ENCODE measurements at places on chromosomes 3 and 15. TPM values are rescaled to one million over a fixed set of nuclear protein-coding genes. Genes with fewer than 3 reads are reported as not detected.

The PSMD6 gene
- total RNA-seq = 150 TPM

DNA sequence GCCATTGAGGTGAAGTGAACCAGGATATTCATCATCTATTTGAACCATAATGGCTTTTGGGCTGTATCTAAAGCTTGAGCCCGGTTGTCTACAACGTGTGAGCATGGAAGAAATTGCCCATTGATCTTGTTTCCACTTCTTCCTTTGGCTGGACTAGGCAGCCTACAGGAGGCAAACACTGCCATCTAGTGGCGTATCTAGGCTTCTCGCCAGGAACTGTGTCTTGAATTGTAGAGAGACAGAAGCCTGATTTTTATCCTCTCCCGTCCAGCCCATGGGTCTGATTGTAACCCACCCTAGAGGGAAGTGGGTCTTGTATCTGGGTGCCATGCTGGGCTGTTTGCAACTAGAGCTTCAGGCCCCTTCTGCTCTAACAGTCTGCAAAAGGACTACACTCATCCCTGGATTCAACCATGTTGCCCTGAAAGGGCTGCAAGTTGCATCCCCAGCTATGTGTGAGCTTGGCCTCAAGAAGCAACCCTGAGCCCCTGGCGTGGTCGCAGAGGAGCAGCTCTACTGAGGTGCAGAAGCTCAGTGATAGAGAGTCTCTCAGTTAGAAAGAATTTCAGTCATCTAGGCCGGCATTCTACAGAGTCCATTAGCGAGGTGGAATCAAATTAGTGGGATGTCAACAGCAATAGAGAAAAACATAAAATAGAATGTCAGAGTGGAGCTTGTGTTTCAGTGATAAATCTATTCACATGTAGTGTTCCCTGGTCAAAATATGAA lies 170.2 kb upstream of the UMPS start:
- no peaks in the 10 kb centered on the region for H3K27me3 ChIP-seq
- no peaks in the 10 kb centered on the region for H3K36me3 ChIP-seq
- peak; percentile 26 for DNase-seq
- no peak overlapping the region for H3K4me3 ChIP-seq
- H3K27ac ChIP-seq = no peak overlapping the region
- peaks cover 9% of the 10 kb centered on the region for H3K4me1 ChIP-seq

GRCh38 chr3:57856675-57857074 lies 100.6 kb downstream of the SLMAP start:
- no peaks in the 10 kb centered on the region for H3K36me3 ChIP-seq
- H3K27ac ChIP-seq = no peak overlapping the region
- no peaks in the 10 kb centered on the region for H3K4me1 ChIP-seq
- H3K4me3 ChIP-seq = no peak overlapping the region
- no peak for DNase-seq
- no peaks in the 10 kb centered on the region for H3K27me3 ChIP-seq

GRCh38 chr3:38958026-38958720 lies 93.6 kb downstream of the SCN11A start:
- H3K27ac ChIP-seq = no peak overlapping the region
- no peak for DNase-seq
- no peak overlapping the region for H3K4me3 ChIP-seq
- no peaks in the 10 kb centered on the region for H3K4me1 ChIP-seq

The BSN gene
- 0.24 TPM for total RNA-seq

- no peak for DNase-seq
- no peak overlapping the region for H3K27ac ChIP-seq
- no peaks in the 10 kb centered on the region for H3K27me3 ChIP-seq
- H3K4me1 ChIP-seq = peaks cover 4% of the 10 kb centered on the region
- no peak overlapping the region for H3K4me3 ChIP-seq
Measured at GRCh38 chr15:47801522-47801921, 84.2 kb downstream of the SEMA6D start.

- no peak overlapping the region for H3K27ac ChIP-seq
- no peaks in the 10 kb centered on the region for H3K36me3 ChIP-seq
- no peak for DNase-seq
Measured at GRCh38 chr15:66231394-66232266, 21.9 kb downstream of the MEGF11 start.

- H3K4me1 ChIP-seq = no peaks in the 10 kb centered on the region
- no peaks in the 10 kb centered on the region for H3K36me3 ChIP-seq
- no peak overlapping the region for H3K4me3 ChIP-seq
- no peak for DNase-seq
- H3K27me3 ChIP-seq = no peaks in the 10 kb centered on the region
- H3K27ac ChIP-seq = no peak overlapping the region
Measured at GRCh38 chr3:126557761-126558160, 971 bp downstream of the C3orf22 start.

The HHATL gene
- total RNA-seq = 309 TPM

The POMGNT2 gene
- total RNA-seq = 20.4 TPM

The LSAMP gene
- total RNA-seq = not detected

DNA sequence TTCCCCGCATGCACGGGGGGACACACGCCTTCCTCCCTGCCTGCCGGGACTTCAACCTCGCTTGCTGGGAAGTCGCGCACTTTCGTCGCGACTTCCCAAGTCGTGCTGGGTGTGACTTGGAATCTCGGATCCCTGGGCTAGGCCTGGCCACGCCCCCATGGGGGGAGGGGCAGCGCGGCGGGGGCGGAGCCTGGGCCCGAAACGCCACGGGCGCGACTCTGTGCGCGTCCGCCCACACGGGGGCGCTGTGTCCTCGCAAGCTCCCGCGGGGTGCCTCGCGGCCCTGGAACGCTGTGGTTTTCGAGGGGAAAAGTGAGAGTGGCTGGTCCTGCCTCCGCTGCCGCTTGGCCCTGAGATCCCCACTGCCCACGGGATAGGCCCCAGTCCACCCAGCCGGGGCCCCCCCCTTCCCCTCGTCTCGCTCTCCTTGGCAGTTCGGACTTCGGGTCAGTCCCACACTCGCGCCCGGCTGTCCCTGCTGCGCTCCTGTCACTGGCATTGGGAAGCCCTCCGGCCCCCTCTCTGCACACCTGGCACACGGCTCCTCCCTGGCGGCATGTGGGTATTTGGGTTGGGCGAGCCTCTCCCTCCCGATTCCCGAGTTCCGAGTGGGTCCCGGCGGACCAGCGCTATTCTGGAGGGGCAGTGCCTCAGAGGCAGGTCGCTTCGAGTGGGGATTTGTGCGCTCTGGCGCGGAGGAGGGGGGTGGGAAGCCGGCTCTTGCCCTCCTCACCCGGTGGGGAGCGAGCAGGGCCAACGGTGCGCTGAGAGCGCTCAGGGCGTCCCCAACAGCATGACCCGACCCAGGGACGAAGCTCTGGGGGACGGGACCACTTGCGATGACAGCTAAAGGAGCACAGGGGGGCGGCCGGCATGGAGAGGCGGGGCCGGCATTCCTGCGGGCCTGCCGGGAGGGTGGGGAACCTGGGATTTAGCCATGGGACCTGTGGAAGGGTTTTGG lies 23.6 kb downstream of the SEC61A1 start:
- no peaks in the 10 kb centered on the region for H3K27me3 ChIP-seq
- H3K27ac ChIP-seq = peak overlapping the region; percentile 60
- peaks cover 28% of the 10 kb centered on the region for H3K4me1 ChIP-seq
- peak; percentile 61 for DNase-seq

The GPR160 gene
- 0.62 TPM for total RNA-seq

DNA sequence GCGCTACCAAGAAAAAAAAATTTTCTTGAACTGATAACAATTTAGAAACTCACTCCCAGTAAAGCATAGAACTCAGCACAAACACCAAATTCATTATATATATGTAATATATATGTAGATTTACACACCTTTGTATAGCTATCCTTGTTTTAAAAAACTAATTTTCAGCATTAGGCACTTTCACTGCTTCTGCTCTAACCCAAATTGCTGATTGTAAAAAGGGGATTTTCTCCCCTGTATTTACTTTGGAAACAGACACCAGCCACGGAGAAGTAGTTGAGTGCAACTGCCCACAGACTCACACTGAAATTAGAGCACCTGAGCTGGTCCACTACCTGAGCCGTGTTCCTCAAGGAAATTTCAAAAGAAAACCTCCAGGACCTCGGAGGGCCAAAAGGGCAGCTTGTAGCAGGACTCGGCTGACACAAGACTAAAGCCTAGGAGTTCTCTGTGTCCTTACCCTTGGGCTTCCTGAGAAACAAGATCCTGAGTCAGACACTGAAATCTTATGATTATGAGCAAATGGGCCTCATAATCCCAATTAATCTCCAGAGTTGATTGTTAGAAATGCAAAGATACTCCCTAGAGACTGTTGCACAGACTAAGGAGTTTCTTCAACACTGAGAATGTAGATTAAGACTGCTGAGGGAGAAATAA lies 106.0 kb downstream of the TNIK start:
- no peaks in the 10 kb centered on the region for H3K36me3 ChIP-seq
- H3K27me3 ChIP-seq = no peaks in the 10 kb centered on the region
- H3K4me3 ChIP-seq = no peak overlapping the region
- no peak for DNase-seq
- H3K27ac ChIP-seq = peak overlapping the region; percentile 42
- H3K4me1 ChIP-seq = peaks cover 12% of the 10 kb centered on the region

The IGSF10 gene
- 0.16 TPM for total RNA-seq

- H3K27ac ChIP-seq = peak overlapping the region; percentile 4
- peaks cover 90% of the 10 kb centered on the region for H3K4me1 ChIP-seq
- H3K4me3 ChIP-seq = no peak overlapping the region
- peaks cover 4% of the 10 kb centered on the region for H3K36me3 ChIP-seq
- no peaks in the 10 kb centered on the region for H3K27me3 ChIP-seq
Measured at GRCh38 chr3:127783642-127784160, 38.6 kb downstream of the MGLL start.

GRCh38 chr3:17052363-17052762 lies 167.6 kb downstream of the PLCL2 start:
- H3K4me1 ChIP-seq = peaks cover 31% of the 10 kb centered on the region
- no peaks in the 10 kb centered on the region for H3K36me3 ChIP-seq
- DNase-seq = no peak
- H3K4me3 ChIP-seq = no peak overlapping the region
- H3K27me3 ChIP-seq = no peaks in the 10 kb centered on the region

The BRPF1 gene
- 19.5 TPM for total RNA-seq

DNA sequence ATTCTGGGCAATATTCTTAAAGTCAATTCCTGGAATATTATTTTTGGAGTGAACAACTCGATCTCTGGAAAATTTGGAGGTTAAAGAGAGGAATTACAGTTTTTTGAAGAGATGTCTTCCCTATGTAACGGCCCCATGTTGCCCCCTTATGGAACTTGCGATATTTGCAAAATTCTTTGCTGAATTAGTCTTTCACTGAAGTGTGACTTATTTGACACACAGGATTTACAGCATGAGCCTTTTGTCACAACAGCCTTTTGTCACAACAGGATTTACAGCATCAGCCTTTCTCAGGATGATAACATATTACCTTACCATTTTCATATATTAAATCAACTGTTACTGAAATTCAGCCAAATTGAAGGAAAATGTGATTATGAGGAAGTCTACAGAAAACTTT lies 37.8 kb upstream of the SPTSSB start:
- H3K27ac ChIP-seq = no peak overlapping the region
- H3K36me3 ChIP-seq = no peaks in the 10 kb centered on the region
- H3K4me3 ChIP-seq = no peak overlapping the region
- no peak for DNase-seq

The RTP3 gene
- total RNA-seq = not detected

DNA sequence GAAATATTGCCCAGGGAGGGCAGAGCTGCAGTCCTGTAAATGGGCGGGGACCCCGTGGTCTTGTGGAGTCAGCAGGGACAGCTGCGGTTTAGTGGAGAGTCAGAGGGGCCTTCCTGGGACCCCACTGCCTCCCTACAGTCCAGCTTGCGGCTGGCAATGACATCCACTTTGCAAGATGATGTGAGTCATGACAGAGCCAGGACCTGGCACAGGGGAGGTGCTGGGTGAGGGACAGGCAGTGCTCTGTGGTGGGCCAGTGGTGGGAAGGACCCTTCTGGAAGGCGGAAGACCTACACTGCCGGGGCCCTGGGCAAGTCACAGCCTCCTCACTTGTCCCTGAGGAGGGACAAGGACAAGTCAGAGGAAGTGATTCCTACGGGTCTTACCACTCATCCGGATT lies 17.8 kb downstream of the APBA2 start:
- no peaks in the 10 kb centered on the region for H3K27me3 ChIP-seq
- no peak overlapping the region for H3K4me3 ChIP-seq
- no peaks in the 10 kb centered on the region for H3K4me1 ChIP-seq
- no peak overlapping the region for H3K27ac ChIP-seq

The SCN5A gene
- 2.8 TPM for total RNA-seq

The LINGO1 gene
- 12.8 TPM for total RNA-seq

- no peak overlapping the region for H3K27ac ChIP-seq
- H3K27me3 ChIP-seq = no peaks in the 10 kb centered on the region
- no peaks in the 10 kb centered on the region for H3K36me3 ChIP-seq
- no peak overlapping the region for H3K4me3 ChIP-seq
- DNase-seq = no peak
- H3K4me1 ChIP-seq = no peaks in the 10 kb centered on the region
Measured at GRCh38 chr3:18224426-18224825, 200.7 kb downstream of the SATB1 start.

- DNase-seq = no peak
- no peaks in the 10 kb centered on the region for H3K36me3 ChIP-seq
- no peak overlapping the region for H3K27ac ChIP-seq
- no peak overlapping the region for H3K4me3 ChIP-seq
- no peaks in the 10 kb centered on the region for H3K4me1 ChIP-seq
- H3K27me3 ChIP-seq = no peaks in the 10 kb centered on the region
Measured at GRCh38 chr15:43251185-43251870, 15.4 kb downstream of the TGM5 start.

The SKOR1 gene
- total RNA-seq = 0.13 TPM

DNA sequence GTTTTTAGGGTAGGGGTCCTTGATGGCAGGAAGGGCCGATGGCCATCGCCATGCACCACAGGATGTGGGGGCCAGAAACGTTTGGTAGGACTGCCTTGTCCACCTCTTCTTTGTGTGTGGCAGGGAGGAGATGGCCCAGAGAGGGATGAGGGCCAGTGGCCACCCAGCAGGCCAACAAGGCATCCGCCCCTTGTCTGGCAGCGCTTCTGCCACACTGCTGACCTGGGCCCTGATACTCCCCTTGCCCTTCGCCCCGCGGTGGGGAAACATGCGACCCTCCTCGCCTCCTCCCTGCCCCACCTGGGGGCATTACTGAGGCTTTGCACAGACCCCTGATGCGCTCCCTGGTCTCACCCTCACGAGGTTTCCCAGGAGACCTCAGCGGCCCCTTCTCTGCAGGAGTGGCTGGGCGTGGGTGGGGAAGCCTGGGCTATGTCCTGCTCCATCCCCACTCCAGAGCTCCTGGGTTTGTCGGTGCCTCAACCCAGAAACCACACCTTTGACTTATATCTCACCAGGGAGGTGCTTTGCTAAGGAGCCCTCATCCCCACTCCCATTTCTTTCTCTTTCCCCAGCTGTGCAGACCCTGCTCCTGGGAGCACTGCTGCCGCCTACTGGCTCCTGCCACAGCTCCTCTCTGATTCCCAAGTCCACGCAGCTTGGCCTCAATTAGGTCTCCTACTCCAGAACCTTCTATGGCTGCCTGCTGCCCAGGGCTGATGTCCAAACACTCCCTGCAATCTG lies 38.7 kb downstream of the FEM1B start:
- H3K4me1 ChIP-seq = no peaks in the 10 kb centered on the region
- H3K4me3 ChIP-seq = no peak overlapping the region
- no peak for DNase-seq
- no peaks in the 10 kb centered on the region for H3K27me3 ChIP-seq
- no peaks in the 10 kb centered on the region for H3K36me3 ChIP-seq
